ELF-1 (cell line): ENCODE measurements at places on chromosomes 2 and 18.

DNA sequence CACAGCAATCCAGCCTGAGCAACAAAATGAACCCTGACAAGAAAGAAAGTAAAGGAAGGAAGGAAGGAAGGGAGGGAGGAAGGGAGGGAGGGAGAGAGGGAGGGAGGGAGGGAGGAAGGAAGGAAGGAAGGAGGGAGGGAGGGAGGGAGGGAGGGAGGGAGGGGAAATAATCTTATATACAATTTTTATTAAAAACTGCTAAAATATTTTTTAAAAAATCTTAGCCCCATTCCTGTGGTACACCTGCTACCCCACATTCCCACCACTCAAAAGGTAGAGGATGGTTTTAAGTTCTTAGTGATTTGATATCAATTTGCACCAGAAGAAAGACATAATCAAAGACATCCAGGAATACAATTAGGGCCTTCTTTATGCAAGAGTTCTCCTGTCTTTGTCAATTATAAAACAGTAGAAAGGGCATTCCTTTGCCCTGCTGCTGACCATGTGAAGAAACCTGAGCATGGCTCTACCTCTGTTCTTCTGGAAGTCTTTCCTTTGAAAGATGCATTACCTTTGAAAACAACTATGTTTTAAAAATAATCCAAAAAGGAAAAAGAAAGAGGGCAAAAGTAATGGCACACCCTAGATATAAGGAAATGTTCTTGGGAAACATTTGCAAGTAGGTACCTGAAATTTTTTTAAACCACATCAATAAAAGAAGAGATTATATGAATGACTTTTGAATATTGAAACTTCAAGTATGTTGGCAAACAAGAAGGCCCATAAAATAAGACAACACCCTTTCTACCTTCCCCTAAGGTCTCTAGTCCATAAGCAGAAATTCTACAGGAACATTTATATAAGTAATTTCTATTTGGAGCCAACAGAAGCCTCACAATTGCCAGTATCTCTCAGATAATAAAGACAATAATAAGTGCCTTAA is 33.7 kb upstream of the ACVR2A start:
- no peak for DNase-seq

DNA sequence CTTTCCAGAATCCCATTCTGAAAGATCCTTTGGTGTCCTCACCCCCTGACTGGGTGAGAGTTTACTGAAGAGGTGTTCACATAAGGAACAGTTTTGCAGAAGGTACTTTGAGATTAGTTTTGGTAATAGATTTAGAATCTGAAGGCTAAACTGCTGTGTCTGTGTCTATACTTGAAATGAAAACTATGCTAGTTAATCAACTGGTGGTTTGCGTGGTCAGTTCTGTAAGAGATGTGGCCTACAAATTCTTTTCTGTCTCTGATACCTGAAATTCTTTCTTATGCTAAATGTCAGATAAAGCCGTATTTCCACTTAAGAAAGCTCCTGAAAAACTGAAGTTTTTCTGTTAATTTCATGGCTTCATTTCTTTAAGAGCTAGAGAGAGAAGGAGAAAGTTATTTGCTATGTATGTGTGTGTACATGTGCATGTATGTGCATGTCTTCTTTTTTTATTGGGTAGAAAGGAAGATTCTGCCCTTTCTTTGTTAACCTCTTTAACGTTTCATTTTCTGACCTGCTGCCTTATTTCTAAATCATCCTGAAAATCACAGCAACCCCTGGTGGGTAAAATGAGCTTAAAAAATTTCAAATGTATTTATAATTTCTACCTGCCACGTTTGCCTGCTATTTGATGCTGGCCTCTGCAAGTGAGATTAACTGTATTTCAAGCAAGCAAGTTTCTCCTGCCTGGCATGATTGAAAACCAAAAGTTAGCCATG is 552.0 kb upstream of the NRP2 start:
- DNase-seq = no peak

DNA sequence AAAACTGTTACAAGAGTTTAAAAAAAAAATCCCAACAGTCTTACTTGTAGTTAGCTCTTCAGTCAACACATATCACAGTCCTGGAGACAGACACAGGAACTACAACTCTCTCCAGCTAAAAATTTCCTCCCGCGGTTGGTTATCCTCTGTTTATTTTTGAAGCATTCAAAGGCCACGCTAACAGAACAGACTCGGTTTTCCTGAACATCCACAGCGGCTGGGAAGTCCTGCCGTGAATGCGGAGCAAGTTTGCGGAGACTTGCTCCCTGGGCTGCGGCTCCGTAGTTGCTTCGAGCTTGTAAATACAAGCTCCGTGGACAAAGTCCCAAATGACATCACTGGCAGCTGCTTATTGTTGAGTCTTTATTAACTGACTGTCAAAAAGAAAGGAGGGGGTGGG is at the start of gene NCKAP5:
TSS of gene NCKAP5 (minus strand) at position 292 of the 400 bp plus-strand sequence. CDS start 50,937 bp downstream, outside the sequence.
- no peak for DNase-seq

- DNase-seq = no peak
These were observed 15.9 kb downstream of the DIS3L2 start for GRCh38 chr2:231977430-231977829.

DNA sequence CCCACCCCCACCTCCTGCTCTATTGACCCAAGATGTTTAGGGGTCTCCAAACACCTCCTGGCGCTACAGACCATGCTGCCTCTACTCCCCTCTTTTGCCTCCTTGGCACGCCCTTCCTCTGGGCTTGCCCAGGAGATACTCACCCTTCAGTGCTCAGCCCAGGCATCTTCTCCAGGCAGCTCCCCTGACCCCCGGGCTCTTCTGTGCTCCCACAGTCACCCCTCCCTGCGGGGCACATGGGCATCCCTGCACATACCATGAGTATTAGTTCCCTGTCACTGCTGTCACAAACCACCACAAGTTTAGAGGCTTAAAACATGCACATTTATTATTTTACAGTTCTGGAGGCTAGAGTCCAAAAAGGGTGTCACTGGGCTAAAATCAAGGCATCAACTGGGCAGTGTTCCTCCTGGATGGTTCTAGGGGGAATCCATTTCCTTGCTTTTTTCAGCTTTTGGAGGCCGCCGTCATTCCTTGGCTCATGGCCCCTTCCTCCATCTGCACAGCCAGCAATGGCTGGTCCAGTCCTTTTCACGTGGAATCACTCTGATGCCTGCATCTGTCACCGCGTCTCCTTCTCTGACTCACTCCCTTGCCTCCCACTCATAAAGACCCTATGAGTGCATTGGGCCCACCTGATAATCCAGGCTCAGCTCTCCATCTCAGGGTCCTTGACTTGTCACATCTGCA is 230.4 kb upstream of the COPS8 start:
- DNase-seq = no peak

DNA sequence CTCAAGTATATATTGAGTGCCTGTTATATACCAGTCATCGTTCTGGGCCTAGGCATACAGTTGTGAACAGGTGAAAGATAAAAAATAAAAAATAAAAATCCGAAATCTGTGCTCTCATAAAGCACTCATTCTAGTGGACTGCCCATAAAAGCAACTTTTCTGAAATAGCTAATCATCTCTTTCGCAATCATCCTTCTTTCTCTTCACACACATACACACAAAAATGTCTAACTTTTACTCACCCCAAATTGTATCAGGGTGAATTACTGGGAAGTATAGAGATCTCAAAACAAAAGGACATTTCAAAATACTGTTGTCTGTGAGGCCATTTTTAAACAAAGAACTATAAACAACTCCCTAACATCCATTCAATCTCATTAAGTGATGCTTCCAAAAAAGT is 29.6 kb upstream of the ORC2 start:
- no peak for DNase-seq

DNA sequence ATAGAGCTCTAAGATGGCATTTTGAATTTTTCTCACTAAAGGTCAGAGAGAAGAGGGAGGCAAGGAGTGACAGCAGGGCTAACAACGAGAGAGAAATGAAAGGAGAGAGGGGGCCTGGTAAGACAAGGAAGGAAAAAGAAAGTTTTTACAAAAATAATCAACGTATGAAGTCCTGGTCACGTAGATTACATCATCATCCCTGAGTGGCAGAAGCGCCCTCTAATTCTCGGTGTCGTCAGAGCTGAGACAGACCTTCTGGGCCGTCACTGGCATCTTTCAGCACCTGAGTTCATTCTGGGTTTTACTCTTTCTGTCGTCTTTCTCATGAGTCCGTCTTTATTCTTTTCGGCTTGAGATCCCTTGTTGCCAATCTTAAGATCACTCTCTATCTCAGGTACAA is 329.8 kb downstream of the ALK start:
- DNase-seq = no peak

GRCh38 chr2:219614076-219614860 is 13.2 kb upstream of the SLC4A3 start:
- no peak for DNase-seq

- DNase-seq = no peak
These were observed 103.8 kb upstream of the CCDC150 start for GRCh38 chr2:196535742-196536141.

DNA sequence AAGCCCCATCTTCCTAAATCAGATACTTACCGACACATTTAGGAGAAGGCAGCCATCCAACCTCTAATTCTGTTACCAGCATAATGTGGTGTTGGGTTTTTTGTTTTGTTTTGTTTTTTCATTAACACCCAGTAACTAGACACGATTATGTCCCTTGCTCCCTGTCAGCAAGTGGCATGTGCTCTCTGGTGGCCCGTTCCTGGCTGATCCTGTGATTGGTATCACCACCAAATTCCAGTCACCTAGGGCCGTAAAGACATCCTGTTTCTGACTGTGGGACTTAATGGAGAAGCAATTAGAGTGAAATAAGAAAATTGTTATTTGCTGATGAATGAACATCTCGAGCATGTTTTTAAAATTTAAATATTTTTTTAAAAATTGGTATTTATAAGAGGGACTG is 5.9 kb upstream of the DLX1 start:
- no peak for DNase-seq

- DNase-seq = no peak
These were observed 21.7 kb upstream of the LCLAT1 start for GRCh38 chr2:30425326-30425725.

DNA sequence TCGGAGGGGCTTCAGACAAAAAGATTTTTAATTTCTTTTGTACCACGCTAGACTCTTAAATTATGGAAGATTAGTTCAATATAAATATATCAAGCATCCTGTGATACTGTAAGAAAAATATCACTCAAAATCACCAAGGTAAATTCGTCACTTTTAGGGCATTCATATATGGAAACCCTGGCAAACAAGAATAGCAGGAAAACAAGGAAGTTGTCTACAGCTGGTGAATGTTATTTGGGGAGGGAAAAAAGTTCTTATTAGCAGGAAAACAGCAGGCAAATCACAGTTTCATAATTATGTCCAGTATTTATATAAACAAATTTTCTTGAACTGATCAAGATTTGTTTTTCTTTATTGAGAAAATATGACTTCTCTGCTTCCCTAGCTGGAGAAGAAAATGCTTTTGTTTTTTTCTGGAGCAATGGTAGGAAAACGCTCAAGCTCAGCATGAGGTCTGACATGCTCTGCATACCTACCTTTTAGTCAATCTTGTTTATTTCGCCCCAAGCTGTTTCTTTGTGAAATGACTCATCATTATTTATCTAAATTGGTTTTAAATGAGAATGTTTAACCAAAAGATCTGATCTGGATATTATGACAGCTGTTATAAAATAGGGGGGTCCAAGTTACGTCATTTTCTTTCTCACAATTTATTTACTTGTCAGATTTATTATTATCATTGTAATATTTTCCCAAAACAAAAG is 14.7 kb downstream of the LINC00305 start:
- DNase-seq = peak; percentile 61

GRCh38 chr2:100900156-100900795 is 80.3 kb downstream of the NPAS2 start:
- DNase-seq = no peak

DNA sequence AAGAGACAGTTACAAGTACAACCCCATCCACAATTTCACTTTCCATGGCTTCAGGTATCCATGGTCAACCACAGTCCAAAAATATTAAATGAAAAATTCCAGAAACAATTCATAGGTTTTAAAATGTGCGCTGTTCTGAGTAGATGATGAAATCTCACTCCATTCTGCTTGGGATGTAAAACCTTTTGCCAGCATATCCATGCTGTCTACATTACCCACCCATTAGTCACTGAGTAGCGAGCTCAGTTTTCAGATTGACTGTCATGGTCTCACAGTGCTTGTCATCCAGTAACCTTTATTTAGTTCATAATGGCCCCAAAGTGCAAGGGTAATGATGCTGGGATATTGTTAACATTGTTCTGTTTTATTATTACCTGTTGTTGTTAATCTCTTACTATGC is 40.5 kb downstream of the SMAD4 start:
- DNase-seq = no peak

DNA sequence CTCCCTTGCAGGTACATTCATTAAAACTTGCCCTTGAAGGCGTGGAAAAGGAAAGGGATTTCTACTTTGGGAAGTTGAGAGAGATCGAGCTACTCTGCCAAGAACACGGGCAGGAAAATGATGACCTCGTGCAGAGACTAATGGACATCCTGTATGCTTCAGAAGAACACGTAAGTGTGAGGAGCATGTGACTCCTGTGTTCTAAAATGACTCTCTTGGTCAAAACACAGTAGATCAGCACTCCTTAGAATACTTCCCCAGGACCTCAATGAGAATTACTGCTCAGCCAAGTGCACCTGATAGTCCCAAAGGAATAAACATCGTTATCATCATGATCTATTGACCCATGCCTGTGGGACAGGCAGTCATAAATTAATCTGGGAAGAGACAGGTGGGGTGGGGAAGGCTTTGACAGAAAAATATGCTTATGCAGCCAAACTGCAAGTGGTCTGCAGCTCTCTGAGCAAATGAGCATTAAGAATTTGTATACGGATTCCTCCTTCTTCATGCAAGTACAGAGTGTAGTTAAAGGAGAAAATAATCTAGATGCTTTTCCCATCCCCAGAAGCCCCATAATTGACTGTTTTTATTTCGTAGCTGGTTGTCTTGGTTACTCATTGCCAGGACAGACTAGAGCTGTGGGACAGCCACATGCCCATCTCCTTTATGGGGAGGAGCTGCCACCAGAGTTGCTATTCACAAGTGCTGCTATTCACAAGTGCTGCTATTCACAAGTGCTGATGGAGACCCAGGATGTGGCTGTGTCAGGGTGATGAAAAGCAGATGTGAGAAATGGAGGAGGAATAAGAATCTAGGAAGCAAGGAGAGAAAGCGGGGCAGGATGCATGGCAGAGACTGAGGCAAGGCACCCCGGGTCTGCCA is 91.0 kb downstream of the MAPRE2 start:
- no peak for DNase-seq

DNA sequence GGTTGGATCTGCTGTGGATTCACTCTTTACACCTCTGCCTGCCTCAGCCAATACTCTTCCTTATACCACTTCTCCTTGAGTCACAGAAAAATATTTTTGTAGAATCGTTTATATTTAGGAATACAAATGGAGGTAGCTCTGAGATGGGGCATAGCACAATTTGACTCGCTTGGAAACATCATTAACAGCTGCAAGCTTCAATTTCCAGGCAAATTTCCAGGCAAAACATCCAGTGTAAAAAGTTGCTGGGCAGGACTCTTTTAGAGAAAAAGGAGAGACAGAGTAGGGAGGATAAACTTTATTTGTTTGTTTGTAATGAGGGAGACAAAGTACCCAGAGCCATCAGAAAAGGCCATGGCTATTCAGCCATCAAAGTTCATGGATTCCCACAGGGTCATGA is 74.4 kb upstream of the SOX11 start:
- no peak for DNase-seq
